ENCODE measurements at places on chromosomes 16 and 17.

DNA sequence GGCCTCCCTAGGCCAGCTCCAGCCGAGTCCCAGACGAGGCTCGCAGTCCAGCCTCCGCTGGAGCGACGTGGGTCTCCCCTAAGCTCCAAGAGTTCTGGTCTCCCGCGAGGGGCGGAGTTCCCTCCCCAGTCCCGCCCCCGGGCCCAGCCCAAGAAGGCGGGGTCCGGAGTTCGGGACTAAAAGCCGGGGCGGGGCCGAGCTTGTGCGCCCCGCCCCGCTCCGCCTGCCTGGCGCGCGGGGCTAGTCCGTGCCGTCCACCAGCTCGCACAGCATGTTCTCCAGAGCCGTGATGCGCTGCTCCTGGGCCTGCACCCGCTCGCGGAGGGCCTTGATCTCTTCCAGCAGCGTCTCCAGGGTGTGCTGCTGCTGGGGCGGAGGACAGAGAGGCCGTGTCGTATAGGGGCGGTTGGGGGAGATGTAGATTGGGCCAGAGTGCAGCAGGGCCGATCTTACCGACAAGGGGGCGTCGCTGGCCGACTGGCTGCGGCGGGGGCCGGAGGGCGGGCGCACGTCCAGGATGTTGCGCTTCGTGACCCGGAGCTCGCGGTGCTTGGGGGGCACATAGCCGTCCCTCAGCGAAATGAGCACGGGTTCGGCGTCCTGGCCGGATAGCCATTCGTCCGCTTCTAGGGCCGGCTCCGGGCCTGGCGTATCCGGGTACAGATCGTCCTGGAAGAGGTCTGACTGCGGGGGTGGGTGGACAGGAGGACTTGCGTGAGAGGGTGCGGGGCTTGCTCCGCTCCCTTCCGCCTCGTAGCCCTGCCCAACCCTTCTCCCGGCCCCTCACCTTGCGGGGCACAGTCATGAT, 7.0 kb downstream of the CORO6 start:
- peak; percentile 30 for DNase-seq

DNA sequence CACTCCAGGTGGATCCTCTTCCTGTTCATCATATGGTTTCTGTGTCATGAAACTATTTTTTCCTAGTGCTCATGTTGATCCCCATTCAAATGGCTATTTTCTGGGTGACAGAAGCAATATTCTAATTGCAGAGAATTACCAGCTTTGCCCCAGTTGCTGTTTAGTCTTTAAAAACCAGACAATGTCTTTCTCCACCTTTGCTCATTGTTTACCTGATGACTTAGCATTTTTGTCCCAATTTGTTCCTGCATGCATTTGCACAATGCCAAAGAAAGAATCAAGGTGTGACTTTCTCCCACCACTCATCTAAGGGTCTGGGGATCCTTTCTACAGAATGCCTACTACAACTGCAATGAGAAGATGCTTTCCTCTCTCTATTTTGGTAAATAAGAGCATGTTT, 439.9 kb upstream of the MAF start:
- no peak for DNase-seq

GRCh38 chr16:84600343-84601229, 17.3 kb downstream of the COTL1 start:
- DNase-seq, result no peak

DNA sequence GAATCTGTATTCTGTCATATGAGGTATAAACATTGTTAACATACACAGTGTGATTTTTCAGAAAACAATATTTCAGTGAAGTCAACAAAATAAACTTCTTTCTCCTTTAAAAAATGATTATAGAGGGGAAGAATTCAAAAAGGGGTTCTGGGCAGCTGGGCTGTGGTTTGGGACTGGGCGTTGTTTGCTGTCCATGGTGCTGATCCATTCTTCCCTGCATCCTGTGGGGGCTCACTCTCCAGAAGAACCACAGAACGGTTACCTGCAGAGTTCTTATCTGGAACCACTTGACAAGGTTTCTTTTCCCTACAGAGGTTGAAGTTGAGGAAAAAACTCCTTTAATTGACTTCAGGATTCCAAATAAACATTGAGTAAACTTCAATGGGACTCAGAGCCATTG, 1091.0 kb downstream of the CDH8 start:
- no peak for DNase-seq

DNA sequence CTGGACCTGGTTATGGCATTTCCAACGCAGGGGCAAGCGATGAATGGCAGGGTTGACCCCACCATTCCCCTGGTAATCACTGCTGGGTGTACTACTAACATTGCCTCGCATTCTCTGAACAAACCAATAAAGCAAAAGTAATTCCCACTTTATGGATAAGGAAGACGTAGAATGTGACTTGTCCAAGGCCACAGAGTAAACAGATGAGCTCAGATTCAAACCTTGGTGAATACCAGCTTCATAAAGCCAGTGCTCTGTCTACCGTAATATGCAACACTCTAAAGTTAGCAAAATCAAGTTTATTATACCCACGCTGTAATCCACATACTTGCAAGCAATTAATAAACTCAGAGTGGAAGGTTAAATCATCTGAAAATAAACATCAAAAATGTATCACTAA, 59.6 kb downstream of the ANKFY1 start:
- DNase-seq, result no peak

DNA sequence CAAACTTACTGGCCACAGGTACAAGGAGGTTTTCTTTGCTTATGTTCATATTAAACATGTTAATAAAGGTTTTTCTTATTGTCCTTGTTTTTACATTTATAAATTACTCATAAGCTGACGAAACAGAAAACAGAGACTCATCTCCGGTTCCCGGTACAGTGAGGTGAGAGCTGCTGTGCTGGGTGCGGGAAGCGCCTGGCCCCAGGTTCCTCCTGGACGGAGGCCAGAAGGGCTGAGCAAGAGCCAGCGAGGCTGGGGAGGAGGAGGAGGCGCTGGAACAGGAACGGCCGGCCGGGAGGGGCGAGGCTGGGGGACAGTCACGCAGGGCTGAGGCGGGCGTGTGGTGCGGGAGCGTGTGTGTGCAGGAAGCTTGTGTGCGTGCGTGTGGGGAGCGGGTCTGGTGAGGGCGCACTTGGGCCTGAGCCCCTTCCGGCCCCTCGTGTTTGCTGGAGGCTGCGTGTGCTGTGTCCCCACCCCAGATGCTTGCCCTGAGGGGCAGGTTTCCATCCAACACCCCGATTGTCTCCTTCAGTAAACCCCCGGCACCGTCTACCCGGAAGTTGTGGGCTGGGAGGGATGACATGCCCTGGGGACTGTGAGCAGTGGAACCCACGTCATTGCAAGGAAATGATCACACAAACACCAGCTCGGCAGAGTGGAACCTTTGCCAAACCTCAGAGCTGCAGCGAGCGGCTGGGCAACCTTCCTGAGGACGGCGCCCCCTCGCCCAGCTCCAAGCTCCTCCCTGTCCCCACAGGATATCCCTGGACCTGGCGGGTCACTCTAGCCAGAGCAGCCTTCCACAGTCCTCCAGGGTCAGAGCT, 19.5 kb downstream of the CD7 start:
- peak; percentile 49 for DNase-seq

DNA sequence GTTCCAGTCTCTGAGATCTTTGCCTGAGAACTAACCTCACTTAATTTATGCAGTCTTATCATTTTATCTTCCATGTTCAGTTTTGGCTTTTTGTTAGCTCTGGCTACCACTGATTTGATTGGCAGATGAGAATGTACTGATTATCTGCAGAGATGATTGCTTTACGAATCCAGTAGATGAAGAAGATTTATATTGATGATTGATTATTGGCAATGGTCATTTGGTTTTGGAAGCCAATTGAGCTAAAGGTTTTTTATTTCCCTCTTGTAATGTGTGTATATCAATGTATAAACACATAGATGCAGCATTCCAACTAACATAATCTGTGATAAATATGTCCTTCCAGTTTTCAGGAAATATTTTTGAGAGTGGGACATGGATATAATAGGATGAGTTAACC, 763.6 kb downstream of the CDH11 start:
- DNase-seq, result no peak

- no peak for DNase-seq
Observed at GRCh38 chr17:75364078-75364477, 41.4 kb downstream of the GRB2 start.

DNA sequence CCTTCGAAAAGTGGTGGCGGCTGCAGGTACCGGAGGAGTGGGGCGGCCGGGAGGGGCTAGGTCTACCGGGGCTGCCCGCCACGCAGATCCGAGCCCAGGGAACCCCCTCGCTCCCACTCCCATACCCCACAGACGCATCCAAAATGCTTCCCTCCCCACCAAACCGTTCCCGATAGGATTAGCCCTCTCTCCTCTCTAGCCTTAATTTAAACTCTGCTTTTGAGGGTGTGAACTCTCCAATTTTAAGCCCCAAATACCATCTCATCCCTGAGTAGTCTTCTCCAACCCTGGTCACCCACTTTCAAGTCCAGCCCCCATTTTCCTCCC, 260 bp upstream of the CXCL16 start:
- no peak for DNase-seq

DNA sequence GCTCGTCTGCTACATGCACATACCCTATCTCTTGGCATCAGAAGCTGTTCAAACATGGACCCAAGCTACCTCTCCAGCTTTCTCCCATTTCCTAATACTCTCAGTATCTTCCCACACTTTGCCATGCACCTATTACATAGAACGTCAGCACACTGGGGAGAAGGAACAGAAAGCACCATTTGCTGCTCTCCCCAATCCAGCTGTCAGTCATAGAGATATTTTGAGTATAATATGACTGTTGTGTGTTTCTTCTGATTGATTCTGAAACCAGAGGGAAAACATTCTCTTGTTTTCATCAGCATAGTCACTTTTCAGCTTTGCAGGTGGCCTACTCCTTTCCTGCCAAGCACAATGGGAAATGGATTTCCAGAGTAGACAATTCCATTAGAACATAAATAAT, 107.1 kb downstream of the ADAMTS18 start:
- no peak for DNase-seq

DNA sequence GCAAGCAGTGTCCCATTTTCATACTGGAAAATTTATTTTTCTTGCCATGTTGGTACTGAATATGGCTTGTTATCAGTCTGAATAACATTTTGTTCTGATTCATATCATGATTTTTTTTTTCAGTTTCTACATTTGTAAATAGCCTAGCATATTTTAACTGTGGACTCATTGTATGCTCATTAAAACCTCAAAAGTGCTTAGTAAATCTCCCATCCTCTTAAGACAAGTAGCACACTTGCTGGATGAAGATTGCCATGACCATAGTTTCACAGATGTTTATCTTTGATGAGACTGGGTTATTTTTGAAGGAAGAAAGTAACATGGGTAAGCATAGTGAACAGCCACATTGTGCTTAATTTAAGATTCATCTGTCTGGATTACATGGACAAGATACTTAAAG, 878 bp downstream of the KRT10 start:
- no peak for DNase-seq
